ENCODE measurements at places on chromosomes 6 and 20.

GRCh38 chr6:103675807-103676406 lies 1183.8 kb downstream of the HACE1 start:
- no peak for DNase-seq

DNA sequence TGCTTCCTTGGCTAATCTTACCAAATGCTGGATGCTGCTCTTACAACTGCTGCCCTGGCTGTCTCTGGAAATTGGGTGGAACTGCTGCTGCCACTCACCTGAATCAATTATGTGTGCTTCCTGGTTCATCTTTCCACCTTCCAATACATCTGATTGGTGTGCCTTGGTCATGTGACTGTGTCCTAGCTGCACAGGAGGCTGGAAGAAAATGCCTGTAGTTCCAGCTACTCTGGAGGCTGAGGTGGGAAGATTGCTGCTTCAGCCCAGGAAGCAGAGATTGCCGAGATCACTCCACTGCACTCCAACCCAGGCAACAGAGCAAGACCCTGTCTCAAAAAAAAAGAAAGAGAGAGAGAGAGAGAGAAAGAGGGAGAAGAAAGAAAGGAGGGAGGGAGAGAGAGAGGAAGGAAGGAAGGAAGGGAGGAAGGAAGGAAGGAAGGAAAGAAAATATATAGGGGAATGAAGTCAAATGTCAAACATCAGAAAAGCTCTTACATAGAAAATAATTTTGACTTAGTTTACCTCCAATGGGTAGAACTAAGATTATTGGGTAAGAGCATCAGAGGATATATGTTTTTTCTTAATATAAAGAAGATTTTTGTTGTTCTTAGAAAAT lies 14.1 kb upstream of the PPARD start:
- no peak for DNase-seq

DNA sequence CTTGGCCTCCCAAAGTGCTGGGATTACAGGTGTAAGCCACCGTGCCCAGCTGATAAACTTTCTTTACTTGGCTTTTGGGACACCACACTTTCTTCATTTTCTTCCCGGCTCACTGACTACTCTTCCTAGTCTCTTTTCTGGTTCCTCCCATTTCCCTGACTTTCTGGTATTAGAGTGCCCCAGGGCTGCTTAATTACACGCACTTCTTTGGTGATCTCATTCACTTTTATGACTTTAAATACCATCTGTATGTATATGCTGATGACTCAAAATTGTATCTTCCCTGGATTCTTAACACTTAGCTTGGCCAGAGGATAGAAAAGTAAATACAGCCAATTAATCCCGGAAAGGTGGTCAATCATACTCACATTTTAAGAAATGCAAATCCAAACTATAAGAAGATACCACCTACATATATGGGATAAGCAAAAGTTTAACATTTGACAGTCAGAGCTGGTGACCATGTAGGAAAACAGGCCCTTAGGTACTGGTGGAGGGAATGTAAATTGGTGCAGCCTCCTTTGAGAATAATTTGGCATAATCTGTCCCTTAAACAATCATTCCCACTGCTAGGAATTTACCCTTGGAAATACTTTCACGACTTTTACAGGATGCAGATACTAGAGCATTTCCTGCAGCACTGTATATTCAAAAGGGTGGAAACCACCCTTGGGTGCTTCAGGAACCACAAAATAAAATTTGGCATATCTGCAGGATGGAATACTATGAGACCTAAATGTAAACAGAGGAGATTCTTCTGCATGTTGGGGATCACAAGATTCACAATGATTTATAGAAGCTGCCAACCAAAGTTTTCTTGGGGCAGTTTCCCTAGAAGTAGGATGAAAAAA lies 9.4 kb upstream of the NANP start:
- no peak for DNase-seq

GRCh38 chr6:160174681-160175080 lies 53.1 kb downstream of the SLC22A1 start:
- DNase-seq = no peak
